ENCODE measurements at places on chromosomes 7 and 10.
A peak's percentile ranks its signal among the peaks of the same experiment; 100 is the strongest.

DNA sequence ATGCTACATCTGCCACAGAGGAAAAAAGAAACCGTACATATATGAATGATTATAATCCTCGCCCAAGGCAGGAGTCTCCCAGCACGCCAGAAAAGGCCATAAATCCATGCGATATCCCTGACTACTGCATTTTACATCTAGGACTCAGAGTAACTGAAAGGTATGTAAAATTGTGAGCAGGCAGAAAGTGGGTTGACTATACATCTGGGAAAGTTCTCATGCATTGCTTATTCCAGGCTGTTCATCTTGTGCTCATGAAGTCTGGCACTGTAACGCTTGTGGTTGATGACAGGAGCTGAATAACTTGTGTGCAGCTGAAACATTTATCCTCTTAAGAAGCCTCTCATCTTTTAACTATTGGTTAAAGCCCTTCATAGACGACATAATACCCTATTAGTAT is 193.4 kb upstream of the STEAP4 start:
- DNase-seq = no peak

GRCh38 chr7:40760293-40760964 is 625.6 kb downstream of the SUGCT start:
- DNase-seq = no peak

DNA sequence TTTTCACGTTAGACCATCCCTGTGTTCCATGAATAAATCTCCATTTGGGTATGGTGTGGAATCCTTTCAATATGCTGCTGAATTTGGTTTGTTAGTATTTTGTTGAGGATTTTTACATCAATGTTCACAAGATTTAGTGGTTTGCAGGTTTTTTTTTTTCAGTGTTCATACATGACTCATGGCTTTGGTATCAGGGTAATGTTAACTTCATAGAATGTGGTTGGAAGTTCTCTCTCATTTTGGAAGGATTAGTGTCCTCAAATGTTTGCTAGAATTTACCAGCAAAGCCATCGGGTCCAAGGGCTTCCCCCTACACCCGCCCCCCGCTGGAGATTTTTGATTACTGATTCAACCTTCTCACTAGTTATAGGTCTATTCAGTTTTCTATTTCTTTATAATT is 398.0 kb downstream of the NXPH1 start:
- DNase-seq = no peak

GRCh38 chr10:62637249-62638061 is 167.1 kb upstream of the ADO start:
- DNase-seq = no peak

DNA sequence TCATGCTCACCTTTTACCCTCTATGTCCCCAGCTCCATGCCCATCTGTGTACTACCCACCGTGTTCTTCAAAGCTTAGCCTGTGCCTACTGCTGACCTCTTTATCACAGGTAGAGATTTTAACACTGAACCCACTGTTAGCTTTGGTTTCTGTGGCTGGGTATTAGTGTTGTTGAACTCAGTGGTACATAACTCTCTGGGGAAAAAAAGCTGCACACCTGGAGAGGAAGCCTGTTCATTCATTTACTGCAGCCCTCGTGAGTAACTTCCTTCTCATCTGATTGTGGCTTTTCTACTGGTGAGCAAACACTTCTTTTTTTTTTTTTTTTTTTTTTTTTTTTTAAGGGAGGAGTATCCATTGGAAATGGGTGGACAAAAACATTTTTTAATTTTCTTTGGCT is 326.3 kb downstream of the CCSER2 start:
- DNase-seq = no peak

- no peak for DNase-seq
Observed at GRCh38 chr10:110395350-110396283, 90.9 kb upstream of the SMNDC1 start.

- no peak for DNase-seq
Observed at GRCh38 chr10:63206997-63207811, 74.1 kb downstream of the NRBF2 start.

GRCh38 chr10:35451151-35452016 is 115.1 kb downstream of the CCNY start:
- no peak for DNase-seq

DNA sequence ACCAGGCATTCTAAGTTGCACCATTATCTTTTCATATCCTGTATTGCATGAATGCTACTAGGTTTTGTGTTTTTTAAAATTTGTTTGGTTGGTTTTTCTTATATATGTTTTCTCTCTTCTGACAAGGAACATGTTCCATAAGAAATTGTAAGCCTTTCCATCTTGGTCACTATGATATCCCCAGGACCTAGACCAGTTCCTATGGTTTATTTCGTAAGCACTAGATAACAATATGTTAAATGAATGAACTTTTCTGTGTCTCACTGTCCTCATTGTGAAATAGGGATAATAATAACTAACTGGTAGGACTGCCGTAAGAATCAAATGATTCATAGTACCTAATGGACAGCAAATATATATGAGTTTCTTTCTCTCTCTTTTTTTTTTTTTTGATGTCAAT is 146.3 kb downstream of the SEMA3E start:
- no peak for DNase-seq

GRCh38 chr7:128366300-128366699 is 4.8 kb upstream of the PRRT4 start:
- DNase-seq = no peak

DNA sequence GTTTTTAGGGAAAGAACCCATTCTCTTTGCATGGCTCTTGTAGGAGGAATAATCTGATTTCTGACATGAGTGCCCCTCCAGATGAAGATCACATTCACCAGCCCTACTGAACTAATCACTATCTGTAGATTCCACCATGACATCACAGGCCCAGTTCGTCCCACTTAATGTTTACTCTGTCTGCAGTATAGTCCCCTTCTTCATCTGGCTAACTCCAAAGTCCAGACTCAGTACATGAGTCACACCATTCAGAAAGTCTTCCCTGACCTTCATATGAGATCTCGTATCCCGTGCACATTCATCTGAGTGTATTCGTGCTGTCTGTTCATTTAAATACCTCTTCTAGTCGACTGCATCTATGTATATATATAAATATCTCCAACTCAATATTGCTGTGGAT is 366.5 kb upstream of the AKR1E2 start:
- DNase-seq = no peak

GRCh38 chr7:26001662-26002244 is 150.2 kb upstream of the NFE2L3 start:
- no peak for DNase-seq

- DNase-seq = no peak
Observed at GRCh38 chr7:122412883-122413282, 108.3 kb upstream of the FEZF1 start.

- DNase-seq = no peak
Observed at GRCh38 chr7:130912862-130913638, 179.0 kb upstream of the KLF14 start.

- no peak for DNase-seq
Observed at GRCh38 chr7:30278376-30278775, 6.0 kb upstream of the ZNRF2 start.

DNA sequence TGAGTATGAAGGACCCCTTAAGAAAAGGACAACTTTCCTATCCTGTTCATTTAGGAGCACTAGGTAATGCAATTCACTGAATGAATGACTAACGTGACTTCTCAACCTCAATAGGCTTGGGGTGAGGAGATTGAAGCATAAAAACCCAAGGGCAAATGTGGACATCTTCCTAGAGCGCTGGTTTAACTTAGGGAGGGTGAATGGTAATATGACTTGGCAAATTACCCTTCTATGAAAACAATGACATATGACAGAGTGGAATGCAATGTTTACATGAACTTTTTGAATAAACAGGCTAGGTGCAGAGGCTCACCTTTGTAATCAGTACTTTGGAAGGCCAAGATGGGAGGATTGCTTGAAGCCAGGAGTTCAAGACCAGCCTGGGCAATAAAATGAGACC is 83.9 kb upstream of the ANK3 start:
- DNase-seq = no peak

GRCh38 chr10:70232155-70232858 is 922 bp downstream of the PPA1 start:
- peak; percentile 21 for DNase-seq

- DNase-seq = no peak
Observed at GRCh38 chr7:100137851-100138760, 10.6 kb upstream of the LAMTOR4 start.

- DNase-seq = no peak
Observed at GRCh38 chr10:31999070-31999660, 57.1 kb downstream of the KIF5B start.

DNA sequence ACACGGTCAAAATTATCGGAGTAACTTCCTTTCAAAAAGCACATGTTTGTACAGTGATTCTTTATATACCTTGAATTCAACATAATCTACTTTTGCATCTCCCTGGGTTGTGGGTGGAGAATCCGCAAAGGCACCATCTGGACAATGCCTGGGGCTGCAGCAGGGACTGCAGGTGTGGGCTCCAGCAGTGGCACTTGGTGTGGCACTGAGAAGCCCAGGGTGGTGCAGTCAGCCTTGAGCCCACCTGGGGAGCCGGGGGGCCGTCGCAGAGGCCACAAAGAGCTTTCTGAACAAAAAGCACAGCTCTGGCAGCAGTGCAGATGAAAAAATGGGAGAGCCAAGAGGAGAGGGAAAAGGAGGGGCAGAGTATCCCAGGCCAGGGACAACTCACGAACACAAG is 22.2 kb downstream of the PARD3 start:
- no peak for DNase-seq

DNA sequence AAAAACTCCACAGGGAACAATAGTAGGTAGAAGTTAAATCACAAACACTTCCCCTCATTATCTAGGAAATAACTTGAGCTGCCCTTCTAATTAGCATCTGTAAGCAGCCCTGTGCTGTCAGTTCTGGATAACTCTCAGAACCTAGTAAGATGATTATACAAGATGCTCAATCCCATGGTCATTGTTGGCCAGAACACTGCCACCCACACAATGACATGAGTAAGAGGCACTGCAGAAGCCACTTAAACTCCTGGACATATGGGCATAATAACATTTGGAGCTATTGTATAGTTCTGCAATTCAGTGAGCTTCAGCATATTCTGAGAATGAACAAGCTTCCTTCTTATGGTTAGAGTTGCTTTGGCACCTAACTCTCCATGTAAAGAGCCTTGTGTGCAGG is 153.8 kb downstream of the PLPP4 start:
- no peak for DNase-seq

GRCh38 chr10:122265896-122266295 is 5.2 kb upstream of the BTBD16 start:
- no peak for DNase-seq

DNA sequence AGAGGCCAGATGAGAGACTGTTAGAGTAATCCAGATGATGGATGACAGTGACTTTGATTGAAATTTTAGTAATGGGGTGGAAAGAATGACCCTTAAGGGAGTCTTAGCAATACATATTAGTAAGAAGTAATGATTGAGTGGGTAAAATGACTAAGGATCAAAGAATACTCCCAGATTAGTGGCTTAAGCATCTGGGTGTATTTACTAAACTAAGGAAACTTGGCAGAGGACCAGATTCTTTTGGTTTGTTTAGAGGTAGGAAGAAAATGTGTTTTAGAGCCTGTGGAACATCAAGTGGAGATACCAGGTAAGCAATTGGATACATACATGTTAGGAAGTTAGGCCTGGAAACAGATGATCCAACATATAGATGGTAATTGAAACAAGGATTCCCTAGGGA is 58.8 kb upstream of the ADRA2A start:
- no peak for DNase-seq

DNA sequence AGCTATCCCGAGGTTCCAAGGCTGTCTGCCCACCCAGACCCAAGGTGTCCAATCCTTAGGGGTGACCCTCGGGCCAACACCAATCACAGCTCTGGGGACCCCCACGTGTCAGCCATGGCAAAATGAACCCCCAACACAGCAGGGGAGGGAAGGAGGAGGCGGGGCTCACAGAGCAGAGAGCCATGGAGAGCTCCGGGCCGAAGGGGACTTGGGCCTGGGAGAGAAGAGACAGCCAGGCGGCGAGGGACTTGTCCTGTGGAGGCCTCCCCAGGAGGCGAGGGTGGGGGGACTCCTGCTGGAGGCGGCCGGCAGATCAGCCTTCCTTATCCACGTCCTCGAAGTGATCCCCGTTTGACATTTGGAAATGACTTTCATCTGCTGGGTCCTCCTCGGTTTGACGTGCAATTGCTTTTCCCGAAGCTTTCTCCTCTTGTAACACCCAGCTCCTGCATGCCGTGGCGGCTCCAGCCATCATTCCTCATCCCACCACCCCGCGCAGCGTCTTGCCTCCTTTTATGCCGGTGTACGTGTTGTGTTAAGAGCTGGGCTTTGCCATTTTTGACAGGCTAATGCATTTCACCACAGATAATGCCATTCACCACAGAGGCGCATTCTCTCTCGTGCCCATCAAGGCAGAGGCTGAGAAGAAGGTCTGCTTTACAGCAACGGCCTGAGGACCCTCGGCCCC is 337.4 kb downstream of the DNAJB6 start:
- no peak for DNase-seq

DNA sequence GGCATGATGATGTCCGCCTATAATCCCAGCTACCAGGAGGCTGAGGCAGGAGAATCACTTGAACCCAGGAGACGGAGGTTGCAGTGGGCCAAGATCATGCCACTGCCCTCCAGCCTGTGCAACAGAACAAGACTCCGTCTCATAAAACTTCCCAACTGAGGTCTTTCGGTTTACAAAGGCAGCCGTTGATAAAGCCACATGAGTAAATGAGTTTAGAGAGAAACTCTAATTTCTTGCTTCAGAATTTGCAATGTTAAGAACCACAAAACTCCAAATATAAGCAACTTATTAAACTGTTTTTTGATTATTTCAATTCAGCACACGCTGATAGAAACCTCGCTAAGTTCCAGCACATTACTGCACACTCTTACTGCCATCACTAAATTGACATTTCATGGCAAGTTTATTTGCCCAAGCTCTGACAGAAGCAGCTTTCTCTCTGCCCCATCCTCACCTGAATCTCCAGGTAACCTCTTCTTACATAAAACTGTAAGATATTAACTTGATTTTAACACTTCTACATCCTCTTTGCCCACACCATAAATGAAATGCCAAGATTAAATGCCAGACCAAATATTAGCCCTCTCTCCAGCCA is 67.7 kb downstream of the FGFR2 start:
- no peak for DNase-seq

DNA sequence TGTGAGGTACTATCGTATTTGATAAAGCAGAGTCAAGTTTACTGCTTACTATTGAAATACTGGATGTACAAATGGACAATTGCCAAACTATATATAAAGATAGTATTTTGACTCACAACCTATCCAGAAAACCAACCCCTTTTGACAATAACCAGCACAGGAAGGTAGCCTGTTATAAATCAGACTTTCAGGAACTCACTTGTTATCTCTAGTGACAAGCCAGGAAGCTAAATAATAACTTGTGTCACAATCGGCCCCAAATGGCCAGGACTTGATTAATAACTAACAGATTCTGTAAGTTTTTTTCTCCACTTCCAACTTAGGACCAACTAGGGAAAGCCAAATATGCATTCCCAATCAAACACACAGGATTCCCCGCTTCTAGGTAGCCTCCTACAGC is 38.8 kb upstream of the SLC35G1 start:
- no peak for DNase-seq

All from neuronal stem cell (in vitro differentiated cells).